ENCODE measurements at places on chromosomes 1 and 21.

GRCh38 chr1:57623039-57623790 is 199.4 kb upstream of the DAB1 start:
- DNase-seq = peak; percentile 52

DNA sequence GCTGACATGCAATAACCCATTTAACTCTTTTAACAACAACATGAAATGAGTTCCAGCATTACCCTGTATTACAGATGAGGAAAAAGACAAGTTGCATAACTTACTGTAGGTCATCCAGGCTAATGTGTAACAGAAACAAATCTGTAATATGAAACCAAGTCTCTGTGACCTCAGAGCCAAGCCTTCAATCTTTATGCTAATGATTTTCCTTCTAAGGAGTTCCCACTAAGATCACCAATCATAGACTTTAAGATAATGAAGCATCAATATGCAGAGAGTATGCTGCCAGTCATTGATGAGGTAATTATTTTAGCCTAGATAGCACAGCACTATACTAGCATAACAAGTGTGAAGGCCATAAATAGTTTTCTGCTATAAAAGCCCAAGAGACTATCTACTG is 35.6 kb upstream of the RNPC3 start:
- no peak for DNase-seq

DNA sequence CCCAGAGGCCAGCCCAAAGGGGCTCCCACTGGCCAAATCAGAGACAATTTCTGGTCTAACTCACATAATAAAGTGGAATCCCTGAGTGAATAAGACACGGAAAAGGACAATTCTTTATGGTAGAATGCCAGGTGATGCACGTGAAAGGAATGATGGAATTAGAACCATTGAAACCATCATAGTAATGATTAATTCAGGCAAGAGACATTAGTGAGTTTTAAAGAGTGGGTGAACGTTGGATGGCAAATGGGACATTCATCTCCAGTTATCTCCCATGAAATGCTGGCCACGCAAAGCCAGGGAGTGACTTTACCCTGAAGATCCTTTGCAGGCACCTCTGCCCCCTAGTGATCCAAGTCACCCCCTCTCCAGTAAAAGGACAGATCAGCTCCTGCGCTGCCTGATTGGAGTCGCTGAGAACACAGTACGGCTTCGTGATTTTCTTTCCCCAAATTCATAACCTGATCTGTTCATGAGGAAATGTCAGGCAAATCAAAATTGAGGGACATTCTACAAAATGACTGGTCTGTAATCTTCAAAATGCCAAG is 87.5 kb downstream of the AJAP1 start:
- DNase-seq = no peak

DNA sequence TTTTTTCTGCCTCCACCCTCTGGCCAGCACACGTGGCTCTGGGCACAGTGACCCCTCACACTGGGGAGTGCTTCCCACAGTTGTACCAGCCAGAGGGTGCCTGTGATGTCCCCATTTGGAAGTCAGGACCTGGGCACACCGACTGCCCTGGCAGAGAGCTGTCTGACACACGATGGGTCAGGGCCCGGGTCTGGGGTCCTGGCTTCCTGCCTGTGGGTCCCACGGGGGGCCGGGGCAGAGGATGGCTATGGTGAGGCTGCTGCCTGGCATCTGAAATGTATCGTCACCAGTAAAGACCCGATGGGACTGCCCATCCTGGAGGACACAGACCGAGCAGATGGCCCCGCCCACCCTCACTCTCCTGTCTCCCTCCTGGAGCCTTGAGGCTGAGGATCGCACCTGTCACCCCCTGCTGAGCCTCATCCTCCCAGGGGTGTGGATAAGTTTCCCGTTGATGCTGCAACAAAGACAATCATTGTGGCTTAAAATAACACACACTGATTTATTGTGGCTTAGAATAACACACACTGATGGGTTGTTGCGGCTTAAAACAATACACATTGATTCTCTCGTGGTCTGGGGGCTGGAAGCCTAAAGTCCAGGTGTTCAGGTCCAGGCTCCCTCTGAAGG is 88.8 kb upstream of the TTC34 start:
- DNase-seq = no peak

All from lung microvascular endothelial cell (primary cell).